Coronary artery (tissue), 2 donors: ENCODE measurements at places on chromosomes 1 and 21.
A peak's percentile ranks its signal among the peaks of the same experiment; 100 is the strongest.

- DNase-seq, result no peak
Observed at GRCh38 chr1:59751801-59752200, 62.9 kb upstream of the HOOK1 start.

GRCh38 chr21:9738527-9738926, 782.9 kb upstream of the TPTE start:
- DNase-seq, result no peak

DNA sequence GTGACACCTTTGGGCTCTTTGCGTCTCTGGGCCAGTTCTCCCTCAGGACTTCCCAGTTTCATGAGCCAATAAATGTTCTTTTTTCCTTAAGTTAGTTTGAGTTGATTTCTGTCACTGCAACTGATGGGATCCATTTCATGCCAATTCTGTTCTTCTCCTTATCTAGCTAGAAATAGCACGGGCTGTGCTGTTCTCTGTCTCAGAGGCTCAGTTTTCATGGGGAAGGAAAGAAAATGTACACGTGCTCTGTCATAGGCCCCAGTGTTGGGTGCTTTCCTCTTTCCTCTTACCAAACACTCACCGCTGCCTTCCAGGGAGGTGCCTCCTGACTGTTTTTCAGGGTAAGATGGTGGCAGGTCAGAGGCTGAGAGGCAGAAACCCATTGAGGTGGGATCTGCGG, 43.2 kb upstream of the ACTL8 start:
- DNase-seq, result no peak

- no peak for DNase-seq
Observed at GRCh38 chr1:205111354-205111753, 10.4 kb downstream of the RBBP5 start.

DNA sequence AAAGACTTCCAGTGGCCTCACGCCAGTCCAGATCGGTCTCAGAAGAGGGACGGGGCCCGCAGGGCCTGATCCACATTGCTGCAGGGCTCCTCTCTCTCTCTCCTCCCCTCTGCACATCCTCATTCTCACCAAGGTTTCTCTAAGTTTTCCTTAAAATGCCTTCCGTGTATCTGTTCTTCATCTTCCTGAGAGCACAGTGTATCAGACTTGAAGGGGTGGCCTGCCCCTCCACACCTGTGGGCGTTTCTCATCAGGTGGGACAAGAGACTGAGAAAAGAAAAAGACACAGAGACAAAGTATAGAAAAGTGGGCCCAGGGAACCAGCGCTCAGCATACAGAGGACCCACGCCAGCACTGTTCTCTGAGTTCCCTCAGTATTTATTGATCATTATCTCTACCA, 66.4 kb downstream of the PRKAB2 start:
- no peak for DNase-seq

- no peak for DNase-seq
Observed at GRCh38 chr1:201126832-201127754, at the start of gene ASCL5. Gene ASCL5 (minus strand): TSS chr1:201127184. CDS start chr1:201115372, 11,812 bp downstream.

GRCh38 chr1:187942986-187943385, 1114.2 kb downstream of the PLA2G4A start:
- DNase-seq, result no peak

DNA sequence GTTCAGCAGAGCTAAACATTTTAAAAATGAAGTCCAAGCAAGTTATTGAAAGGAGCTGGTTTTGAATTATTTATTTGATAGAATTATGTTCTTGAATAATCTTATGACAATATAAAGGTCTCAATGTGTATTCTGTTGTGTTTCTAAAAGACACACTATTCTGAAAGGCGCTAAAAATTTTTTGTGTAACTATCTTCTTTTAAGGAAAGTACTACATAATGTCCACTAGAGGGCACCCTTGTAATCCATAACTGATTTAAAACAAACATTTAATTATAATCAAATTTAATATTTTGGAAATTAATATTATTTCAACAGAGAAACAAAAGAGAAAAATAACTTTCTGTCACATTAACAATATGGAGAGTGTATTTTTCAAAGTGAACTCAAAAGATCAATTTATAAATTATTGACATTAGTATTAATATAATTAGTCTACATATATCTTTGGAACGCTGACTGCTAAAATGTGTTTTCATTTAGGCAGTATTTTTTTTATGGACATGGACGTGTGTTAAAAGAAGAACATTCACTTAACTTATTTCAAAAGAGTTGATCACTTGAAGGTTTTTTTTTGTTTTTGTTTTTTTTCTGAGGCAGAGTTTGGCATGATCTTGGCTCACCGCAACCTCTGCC, 248.4 kb downstream of the DENND1B start:
- no peak for DNase-seq

DNA sequence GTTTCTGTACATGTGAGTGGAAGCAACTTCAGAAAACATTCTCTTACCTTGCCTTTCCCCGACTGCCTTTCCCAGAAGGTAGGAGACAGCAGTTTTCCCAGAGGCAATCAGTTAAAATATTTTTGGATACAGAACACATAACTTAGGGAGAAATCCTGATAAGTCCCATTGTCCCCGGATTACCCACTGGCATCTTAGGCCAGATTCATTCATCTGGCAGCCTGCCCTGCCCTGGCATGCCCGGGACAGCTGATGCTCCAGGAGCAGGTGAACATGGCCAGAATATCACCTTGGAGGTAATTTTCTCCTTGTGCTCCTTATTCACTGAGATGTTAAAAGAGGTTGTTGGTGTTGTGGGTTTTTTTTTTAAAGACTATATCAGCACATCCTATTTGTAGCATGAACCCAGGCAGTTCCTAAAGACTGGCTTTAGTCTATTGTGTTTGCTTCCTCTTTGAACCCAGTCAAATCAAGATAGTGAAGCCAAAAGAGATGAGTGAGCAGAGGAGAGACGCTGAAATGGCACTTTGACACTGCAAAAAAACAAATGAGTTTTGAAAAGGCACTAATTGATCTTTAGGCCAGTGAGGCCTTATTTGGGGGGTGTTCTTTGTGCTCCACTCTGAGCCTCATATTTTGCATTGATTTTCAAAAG, 139.6 kb downstream of the PLPP3 start:
- DNase-seq, result no peak

GRCh38 chr1:41931578-41931977, 12.9 kb upstream of the HIVEP3 start:
- DNase-seq, result no peak

DNA sequence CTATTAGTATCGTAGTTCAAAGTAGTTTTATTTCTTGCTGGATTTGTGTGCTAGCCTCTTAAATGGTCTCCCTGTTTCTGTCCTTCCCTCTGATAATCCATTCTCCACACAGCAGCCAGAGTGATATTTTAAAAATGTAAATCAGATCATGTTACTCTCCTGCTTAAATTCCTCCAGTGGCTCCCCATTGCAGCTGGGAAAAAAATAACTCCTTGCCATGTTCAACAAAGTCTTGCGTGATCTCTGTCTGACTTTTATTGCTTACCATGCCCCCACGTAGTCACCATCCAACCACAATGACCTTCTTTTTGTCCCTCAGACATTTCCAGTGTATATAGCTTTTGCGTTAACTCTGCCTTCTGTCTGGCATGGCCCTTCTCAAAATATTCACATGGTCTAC, 178.8 kb downstream of the FGGY start:
- no peak for DNase-seq

GRCh38 chr1:10796029-10796944, at the start of gene CASZ1:
Gene CASZ1 (minus strand): TSS chr1:10796646. CDS start chr1:10693889, 102,757 bp downstream.
- no peak for DNase-seq

DNA sequence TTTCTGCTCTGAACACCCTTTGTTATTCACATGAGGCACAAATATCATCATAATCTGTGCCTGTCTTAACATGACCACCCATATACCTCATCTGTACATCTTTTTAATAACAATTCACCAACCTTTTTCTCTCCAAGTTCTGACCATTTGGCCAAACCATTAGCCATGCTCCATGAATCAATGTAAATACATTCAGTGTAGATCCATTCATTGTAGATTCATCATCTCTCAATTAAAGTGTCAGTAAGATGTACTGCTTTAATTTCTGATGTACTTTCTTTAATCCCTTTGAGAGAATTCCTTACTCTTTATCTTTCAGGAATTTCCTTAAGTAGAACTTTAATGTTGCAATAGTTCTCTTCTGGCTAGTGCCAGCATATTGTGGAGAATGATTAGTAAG, 126.2 kb upstream of the LRRC7 start:
- DNase-seq, result no peak

DNA sequence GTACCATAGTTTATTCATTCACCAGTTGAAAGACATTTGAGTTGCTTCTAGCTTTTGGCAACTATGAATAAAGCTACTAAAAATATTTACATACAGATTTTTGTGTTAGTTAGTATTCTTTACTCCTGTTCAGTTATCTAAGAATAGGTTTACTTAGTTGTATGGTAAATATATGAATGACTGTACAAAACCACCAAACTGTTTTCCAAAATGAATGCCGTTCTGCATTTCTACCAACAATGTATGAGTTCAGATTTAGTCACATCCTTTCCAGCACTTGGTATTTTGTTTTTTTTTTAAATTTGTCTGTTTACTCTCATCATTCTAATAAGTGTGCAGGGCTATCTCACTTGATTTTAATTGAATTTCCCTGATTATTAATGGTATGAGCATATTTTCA, 3.4 kb upstream of the KIFAP3 start:
- DNase-seq, result no peak

DNA sequence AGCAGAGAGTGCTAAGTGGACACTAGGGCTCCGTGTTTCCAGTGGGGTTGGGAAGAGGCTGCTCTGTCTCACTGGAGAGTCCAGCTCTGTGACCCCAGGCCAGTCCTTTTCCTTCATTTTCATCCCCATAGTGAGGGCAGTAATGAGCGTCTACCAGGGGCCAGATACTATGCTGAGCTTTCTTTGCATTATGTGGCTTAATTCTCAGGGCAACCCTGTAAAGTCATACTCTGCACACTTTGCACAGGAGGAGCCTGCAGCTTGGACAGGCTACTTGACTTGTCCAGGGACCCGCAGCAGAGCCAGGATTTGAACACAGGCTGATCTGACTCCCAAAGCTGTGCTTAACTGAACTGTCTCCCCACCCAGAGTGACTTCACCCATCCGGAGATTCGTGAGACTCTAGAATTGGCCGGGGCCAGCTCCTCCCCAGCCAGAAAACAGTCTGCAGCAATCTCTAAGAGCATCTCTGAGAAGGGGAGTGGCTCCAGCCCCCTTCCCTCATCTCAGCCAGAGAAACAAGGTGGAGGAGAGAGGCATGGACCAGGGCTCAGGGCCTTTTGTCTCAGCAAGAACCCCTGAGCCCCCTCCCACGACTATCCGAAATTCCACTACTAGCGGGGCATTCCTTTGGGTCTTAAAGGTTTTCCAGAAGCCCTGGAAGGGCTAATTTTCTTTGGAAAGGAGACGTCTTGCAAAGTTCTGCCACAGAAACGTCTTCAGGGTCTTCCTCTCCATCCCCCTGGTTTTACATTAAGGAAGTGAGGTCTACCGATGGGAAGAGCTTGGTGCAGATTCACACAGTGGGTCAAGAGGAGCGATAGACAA, 866 bp upstream of the FNDC5 start:
- no peak for DNase-seq

- no peak for DNase-seq
Observed at GRCh38 chr1:187641907-187642306, 813.2 kb downstream of the PLA2G4A start.

DNA sequence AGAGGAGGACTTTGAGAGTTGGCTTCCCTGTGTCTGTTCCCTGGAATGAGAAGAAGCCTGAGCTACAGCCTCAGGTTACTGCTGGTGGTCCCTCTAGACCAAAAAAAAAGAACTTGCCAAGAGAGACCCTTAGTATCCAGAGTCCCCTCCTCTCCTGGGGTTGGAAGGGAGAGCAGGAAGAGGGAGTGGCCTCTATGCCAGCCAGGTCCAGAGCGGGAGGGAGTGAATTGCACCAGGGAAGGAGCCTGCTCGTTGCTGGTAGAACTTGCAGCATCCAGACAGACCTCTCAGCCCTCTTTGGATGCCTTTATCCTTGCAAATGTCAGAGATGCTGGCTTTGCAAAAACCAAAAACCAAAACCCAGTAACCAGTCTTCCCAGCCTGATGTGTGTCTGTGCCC, 491.3 kb upstream of the VAMP3 start:
- peak; percentile 45 for DNase-seq

DNA sequence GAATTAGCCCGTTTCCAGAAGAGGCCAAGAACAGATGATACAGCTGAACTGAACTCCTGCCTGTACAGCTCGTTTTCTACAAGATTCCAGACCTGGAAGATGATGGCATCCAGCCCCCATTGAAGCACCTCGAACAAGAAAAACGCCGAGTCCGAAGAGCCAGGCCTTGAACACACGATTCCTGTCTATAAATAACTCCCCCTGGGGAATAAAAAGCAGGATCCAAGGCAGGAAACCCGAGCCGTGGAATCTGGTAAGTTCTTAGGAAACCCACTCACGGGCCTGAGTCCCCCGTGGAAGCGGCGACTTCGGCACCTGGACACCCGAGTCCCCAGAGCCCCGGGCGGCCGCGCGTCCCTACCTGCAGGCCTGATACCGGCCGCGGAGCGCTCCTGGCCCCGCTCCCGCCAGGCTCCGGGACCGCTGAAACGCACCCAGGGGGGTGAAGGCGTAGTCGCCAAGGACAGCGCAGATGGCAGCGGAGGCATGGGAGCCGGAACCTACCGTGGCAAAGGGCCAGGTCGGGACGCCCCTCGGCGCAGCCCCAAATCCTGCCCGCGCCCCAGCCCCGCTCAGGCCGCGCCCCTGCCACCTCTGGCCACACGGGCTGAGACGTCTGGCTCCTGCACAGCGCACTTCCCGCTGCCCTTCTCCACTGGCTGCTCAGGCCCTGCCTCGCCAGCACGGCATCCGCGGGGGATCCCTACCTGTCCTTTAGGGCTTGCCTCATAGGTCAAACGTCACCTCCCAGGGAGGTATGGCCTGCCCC, 14.0 kb upstream of the HLCS start:
- no peak for DNase-seq

- DNase-seq, result no peak
Observed at GRCh38 chr1:168736520-168736919, 7.5 kb upstream of the DPT start.

DNA sequence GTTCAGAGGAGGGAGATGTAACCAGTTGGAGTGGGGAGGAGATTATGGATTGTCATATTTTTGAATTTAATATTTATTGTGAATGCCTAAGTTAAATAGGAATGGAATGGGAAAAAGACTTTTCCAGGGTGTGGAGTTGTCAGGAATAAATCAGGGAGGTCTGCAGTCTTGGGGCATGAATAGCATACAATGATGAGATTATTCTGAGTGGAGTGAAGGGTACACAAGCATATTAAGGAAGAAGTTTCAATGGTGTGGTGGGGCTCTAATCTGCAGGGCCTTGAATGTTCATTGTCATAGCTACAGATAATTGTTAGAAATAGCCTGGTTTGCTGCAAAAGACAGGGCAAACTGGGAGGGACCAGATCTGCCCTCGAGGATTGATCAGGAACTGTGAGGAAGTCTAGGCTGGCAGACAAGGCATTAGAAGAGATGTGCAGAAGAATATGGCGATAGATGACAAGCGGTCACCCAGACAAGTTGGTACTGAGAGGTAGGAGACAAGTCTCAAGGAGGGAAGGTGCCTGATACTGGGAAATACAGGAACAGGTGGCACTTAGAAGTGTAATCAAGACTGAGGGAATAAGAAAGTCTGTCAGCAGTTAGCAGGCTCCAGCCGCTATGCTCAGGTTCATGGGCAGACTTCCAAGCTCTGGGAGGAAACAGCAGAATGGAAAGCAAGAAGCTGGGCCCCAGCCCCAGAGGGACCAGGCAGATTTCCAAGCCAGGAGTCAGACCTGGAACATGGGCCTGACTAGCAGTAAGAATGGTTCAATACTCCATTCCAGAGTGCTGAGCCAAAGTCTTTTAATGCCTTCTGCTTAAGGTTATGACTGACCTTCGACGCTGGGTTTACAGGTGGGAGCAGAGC, 20.9 kb upstream of the RGL1 start:
- no peak for DNase-seq

GRCh38 chr1:221150996-221151395, 271.8 kb downstream of the HLX start:
- DNase-seq, result no peak

- no peak for DNase-seq
Observed at GRCh38 chr1:13763222-13763621, 63.2 kb downstream of the PRDM2 start.
